ENCODE measurements at places on chromosomes 2 and 18.

DNA sequence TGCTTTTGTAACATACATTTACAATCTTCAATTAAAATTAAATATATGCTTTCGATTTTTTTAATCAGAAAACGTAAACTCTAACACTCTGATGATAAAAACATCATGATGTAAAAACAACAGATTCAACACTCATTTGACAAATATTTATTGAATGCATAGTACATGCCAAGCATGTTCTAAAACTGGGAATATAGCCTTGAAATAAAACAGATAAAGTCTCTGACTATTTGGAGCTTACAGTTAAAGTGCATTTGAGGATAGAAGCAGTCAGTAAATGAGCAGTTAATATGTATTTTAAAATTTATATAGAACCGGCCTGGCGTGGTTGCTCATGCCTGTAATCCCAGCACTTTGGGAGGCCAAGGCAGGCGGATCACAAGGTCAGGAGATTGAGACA lies 47.8 kb downstream of the TMX3 start:
- no peak for DNase-seq

DNA sequence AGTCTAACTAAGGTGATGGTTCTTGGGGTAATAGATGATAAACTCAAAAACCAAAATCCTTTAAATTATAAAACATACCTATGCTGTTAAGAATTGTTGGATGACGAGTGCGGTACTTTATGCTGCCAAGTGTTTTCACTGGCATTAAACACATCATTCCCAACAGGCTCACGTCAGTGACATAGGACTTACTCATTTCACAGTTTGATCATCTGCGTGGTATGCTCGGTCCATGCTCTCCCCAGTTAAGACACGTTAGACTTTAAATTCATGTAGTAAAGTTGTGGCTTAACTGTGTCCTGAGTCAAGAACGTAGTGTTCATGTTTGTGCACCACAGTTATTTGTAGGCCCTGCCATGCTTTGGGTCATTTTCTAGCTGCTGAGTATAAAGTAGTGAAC lies 125.6 kb upstream of the MYT1L start:
- no peak for DNase-seq

GRCh38 chr2:173669271-173669853 lies 295.8 kb downstream of the SP3 start:
- DNase-seq = no peak

DNA sequence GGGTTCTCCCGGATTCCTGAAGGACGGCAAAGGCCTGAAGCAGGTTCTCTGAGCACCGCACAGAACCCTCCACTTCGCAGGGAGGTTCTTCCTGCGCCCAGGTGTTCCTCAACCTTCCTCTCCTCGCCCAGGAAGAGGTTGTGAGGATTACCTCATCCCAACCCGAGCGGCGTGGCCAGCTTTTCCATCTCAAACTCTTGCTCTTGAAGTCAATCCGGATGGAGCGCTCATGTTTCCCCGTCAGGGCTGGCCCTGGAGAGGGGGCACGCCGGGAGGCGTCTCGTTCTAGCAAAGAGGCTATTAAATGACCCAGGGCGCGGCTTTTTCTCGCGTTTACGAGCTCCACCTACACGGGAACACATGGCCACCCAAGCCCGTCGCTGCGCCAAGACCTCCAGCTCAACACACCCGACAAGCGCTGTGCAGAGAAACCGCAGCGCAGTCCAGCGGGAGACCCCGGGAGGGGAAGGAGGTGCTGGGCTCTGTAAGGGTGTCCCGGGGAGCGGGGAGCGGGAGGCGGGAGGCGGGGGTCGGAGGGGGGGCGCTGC lies 540 bp upstream of the RAB10 start:
- DNase-seq = peak; percentile 75

DNA sequence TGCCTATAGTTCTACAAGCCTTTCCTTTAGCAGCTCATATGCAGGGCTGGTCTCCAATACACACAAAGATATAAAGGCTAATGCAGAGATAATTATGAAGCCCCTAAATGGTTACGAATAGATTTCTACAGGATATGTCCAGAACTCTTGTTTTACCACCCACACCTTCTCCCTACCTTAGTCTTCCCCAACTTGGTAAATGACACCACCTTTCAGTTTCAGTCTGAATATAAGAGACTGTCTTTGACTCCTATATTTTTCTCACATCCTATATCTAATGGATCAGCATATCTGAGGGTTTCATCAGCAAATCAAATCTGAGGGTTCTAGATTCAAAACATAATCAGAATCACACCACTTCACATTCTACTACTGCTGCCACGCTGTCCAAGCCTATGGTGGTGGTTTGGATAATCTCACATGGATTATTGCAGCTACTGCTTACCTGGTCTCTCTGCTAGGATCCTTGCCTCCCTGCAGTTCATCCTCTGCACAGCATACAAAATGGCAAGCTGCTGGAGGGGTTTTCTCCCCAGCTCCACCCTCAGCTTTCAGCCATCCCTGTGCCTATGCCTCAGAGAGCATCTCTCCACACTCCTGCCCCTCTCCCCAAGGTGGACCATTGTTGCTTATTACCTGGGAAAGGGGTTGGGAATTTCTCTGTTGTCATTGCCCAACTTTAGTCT lies 178.0 kb upstream of the SPOPL start:
- no peak for DNase-seq

Data from renal cortex interstitium (tissue), 15 donors.